ENCODE measurements at places on chromosomes 1 and 21.

DNA sequence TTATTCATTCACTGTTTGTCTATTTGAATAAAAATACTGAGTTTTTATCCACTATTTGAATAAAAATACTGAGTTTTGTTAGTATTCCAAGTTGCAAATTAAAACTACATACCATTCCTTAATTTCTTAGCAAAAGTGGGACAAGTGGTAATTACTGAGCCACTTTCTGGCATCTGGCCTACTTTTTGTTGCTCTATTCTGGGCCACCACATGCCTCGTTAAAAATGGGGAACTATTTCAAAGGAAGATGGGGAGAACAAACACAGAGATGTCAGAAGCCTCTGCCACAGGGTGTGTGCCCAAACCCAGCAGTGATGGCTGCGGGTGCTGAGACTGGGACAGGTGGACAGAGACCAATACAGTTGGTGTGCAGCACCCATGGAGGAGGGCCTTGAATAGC lies 14.6 kb downstream of the PIGP start:
- no peak for DNase-seq

DNA sequence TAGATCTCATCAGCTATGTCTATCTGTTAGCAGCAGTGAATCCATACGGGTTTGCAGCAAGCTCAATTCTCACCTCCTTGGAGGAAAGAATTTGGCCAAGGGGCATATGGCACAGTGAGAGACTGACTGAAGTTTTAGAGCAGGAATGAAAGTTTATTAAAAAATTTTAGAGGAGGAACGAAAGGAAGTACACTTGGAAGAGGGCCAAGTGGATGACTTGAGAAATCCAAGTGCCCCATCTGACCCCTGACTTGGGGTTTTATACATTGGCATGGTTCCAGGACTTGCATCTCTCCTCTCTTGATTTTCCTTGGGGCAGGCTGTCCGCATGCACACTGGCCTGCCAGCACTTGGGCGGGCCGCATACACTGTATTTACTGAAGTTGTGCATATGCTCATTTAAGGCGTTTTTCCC lies 9.2 kb upstream of the OSBPL9 start:
- DNase-seq = no peak

DNA sequence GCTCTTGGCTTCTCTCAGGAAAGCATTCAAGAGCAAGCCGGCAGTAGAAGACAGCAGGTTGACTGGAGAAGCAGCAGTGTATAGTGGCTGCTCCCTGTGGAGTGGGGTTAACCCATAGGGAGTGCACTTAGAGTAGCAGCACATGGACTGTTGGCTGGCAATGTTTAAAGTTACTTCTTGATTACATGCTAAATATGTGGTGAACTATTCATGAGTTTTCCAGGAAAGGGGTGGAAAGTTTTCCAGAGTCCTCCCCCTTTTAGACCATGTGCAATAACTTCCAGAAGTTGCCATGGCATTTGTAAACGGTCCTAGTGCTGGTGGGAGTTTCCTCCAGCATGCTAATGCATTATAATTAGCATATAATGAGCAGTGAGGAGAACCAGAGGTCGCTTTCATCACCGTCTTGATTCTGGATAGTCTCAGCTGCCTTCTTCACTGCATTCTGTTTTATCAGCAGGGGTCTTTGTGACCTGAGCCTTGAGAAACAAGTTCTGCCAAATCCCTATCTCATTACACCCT lies 131.8 kb downstream of the CCDC185 start:
- DNase-seq = no peak

GRCh38 chr21:38343691-38344090 lies 86.9 kb downstream of the KCNJ15 start:
- DNase-seq = no peak

DNA sequence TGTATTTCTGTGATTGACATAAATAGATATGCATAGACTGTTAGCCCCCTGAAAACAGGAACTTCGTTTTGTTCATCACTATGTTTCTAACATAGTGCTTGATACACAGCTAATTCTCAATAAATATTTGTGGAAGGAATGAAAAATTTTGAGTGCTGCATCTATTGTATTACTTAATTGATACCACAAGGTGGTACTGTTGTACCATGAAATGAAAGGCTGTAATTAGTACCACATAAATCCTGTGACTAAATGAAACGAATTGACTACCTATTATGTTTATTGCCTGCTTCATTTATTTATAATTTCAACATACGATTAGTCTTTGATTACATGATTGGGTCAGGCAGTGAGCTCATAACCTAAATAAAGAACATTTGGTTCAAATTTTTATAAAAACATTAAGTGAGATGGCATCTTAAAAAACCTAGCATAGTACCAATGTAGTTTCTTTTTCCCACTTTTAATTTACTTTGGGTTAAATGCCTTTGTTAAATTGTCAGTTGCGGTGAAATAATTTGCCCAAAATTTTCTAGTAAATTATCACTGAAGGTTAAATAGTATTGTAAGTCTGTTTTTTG lies 15.0 kb upstream of the TGFB2 start:
- DNase-seq = no peak

DNA sequence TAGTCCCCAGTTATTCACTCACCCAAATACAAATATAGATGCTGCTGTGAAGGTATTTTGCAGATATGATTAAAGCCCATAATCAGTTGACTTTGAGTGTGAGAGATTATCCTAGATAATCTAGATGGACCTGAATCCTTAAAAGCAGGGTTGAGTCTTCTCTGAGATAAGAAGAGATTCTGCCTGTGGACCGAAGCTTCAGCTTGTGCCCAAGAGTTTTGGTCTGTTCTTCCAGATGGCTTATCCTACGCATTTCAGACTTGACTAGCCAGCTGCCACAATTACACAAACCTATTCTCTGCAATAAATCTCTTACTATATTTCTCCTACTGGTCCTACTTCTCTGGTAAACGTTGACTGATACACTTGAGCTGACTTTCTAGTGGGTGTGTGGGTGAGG lies 145.1 kb downstream of the KCNJ6 start:
- no peak for DNase-seq

DNA sequence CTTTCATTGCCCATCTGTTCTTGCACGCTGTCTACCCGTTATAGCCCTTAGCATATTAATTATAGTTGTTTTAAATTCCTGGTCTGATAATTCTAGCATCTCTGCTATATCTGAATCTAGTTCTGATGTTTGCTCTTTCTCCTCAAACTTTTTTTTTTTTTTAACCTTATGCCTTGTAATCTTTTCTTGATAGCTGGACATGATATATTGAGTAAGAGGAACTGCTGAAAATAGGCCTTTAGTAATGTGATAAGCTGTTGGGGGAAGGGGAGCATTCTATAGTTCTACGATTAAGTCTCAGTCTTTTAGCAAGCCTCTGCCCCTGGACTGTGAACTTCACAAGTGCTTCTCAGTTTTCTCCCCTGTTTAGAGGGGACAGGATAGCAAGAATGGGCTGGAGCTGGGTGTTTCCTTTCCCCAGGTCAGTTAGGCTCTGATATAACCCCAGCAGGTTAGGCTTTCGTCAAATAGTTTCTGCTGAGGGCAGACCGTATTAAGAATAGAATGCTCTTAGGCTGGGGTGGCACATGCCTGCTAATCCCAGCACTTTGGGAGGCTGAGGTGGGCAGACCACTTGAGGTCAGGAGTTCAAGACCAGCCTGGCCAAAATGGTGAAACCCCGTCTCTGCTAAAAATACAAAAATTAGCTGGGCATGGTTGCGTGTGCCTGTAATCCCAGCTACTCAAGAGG lies 62.2 kb downstream of the ZFYVE9 start:
- DNase-seq = no peak

- DNase-seq = no peak
Measured at GRCh38 chr1:19427087-19427781, 58.1 kb downstream of the CAPZB start.

DNA sequence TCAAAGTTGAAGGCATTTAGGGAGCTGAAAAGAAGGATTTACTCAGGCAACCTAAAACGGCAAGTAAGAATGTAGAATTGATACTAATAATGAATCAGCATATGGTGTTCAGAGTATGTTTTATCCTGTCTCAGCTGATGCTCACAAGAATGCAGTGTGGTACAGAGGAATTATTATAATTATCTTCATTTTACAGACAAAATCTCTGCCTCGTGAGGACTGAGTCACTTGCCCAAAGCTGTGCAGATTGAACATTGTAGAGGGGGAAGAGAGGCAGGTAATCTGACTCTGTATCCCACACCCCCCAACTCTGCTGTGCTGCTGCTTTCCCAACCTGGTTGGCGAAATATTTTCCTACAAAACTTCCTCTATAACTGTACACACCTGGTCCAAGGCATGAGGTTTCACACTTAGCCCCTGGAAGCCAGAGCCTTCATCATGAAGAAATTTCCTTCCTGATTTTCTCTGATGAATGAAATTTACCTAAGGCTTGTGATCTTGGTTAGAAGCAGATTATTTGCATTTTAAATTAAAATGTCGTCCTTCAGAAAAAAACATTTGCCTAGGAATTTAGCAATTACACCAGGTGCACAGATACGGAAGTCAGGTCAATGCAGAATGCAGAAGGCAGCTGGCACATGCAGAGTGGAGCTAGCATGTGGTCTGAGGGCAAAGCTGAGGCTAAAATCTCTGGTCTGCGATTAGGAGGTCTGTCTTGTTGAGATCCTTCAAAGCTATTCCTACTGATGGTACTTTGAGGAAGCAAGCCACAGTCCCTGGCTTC lies 52.8 kb downstream of the DPT start:
- no peak for DNase-seq

DNA sequence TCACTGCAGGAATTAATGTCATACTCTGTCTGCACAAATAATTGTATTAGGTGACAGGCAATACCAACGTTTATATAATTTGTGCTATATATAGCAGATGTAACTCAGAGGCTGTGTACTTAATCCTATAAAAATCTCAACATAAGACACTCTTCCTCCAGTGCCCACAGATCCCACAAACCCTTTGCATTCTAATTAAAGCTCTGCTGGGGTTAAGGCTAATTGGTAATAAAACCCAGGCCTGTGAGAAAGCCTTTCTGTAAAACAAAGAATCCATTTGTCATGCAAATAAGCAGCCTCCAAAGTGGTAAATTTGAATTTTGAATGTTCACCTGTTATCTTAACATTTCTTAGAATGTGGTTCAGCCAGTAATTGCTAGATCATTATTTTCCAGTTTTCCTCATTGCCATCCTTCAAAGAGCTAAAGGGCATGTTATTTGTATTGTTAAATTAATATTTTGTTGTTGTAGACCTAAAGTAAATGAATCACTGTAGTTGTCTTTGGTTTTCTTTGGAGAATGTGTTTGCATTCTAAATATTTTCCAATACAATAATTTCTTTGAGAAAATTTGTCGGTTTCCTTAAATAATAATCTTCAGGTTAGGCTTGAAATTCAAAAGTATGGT lies 46.3 kb upstream of the PRDX6 start:
- no peak for DNase-seq

- DNase-seq = no peak
Measured at GRCh38 chr1:38242506-38242905, 195.9 kb upstream of the POU3F1 start.

- DNase-seq = no peak
Measured at GRCh38 chr21:36186506-36187399, 30.1 kb downstream of the DOP1B start.

GRCh38 chr1:91556556-91556955 lies 55.9 kb downstream of the CDC7 start:
- DNase-seq = no peak

GRCh38 chr1:100921110-100921706 lies 25.3 kb downstream of the SLC30A7 start:
- no peak for DNase-seq

DNA sequence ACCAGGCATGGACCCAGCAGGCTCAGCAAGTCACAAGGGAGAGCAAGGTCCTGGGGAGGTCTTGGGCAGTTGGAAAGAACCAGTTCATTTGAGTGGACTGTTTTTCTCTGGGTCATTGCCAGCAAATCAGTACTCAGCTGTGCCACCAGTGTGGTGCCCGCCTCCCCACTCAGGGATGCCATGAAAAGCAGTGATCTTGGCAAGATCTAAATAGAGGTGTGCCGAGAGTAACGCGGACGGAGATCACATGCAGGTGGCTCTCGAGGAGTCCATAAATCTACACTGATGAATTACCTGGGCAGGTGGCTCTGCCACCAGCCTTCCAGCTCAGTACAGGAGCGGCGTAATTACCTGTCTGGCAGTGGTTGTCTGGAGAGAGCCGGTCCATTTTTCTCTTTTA lies 642.2 kb downstream of the PTPRU start:
- no peak for DNase-seq

GRCh38 chr1:161121834-161122233 lies 3.9 kb downstream of the NIT1 start:
- DNase-seq = no peak

GRCh38 chr1:206067486-206068227 lies 14.7 kb downstream of the RHEX start:
- no peak for DNase-seq

- DNase-seq = no peak
Measured at GRCh38 chr1:67919274-67920072, 86.2 kb upstream of the GNG12 start.

- no peak for DNase-seq
Measured at GRCh38 chr1:232179896-232180778, 449.8 kb downstream of the SIPA1L2 start.

GRCh38 chr1:235129774-235130570 lies 1.3 kb upstream of the TOMM20 start:
- no peak for DNase-seq

DNA sequence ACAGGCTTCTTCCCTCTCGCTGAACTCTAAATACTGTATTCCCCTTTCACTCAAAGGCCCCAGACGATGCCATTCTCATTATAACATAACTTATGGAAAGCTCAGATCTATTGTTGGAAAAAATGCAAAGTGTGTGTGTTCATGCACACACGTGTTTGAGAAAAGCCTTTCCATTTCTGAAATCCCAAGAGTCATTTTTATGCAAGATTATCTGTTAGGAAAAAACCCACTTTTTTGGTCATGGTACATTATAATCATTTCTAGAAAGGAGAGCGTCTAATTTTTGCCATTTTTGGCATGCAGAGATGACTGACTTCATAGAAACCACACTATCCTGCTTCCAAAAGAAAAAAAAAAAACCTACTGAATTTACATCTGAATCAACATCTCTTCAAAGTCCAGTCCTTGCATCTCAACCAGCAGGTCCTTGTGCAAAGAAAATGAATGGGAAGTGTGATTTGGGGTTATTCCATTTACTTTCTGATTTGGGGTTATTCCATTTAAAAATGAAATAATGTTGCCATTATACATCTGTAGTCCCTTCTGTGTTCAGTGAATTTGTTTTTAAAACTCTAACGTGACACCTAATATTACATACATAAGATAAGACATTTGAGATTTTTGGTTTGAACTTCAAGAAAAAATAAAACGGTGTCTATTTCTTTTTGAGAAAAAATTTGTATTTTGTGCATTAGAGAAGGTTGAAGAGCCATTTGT lies 150.3 kb downstream of the DHRS3 start:
- DNase-seq = no peak

- DNase-seq = no peak
Measured at GRCh38 chr21:30620080-30620479, 347 bp upstream of the KRTAP20-4 start.

GRCh38 chr1:29462096-29462495 lies 225.8 kb downstream of the PTPRU start:
- DNase-seq = no peak

DNA sequence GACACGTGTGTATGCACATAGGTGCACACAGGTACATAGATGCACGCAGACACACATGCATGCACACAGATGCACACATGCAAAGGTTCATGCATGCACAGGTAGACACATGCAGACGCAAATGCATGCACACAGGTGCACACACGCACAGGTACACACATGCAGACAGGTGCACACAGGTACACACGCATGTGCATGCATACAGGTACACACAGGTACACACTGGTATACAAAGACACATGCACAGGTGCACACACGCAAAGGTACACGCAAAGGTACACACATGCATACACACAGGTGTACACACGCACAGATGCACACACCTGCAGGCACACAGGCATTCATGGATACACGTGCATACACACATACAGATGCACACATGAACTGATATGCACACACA lies 8.8 kb downstream of the NOC2L start:
- no peak for DNase-seq
